Stimulated activated CD4-positive, alpha-beta T cell treated with anti-CD3 and anti-CD28 coated beads, Interleukin-15, amount 100 ng/mL, for 48 hours (primary cell): ENCODE measurements at places on chromosomes 2 and 18.

GRCh38 chr2:179031731-179032408 is 18.1 kb downstream of the CCDC141 start:
- DNase-seq, result no peak

- peak; percentile 27 for DNase-seq
Observed at GRCh38 chr2:55311444-55311870, 42.4 kb upstream of the MTIF2 start.

DNA sequence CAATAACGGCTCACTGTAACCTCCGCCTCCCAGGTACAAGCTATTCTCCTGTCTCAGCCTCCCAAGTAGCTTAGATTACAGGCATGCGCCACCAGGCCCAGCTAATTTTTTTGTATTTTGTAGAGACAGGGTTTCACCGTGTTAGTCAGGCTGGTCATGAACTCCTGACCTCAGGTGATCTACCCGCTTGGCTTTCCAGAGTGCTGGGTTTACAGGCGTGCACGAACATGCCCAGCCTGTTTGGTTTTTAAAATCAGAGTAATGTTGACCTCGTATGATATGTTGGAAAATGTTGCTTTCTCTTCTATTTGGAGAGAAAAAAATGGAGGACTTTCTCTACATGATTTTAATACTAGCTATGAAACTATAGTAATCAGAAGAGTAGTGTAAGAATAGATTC is 386.2 kb downstream of the PTH2R start:
- DNase-seq, result no peak

GRCh38 chr18:68507781-68508180 is 207.1 kb downstream of the TMX3 start:
- DNase-seq, result no peak

DNA sequence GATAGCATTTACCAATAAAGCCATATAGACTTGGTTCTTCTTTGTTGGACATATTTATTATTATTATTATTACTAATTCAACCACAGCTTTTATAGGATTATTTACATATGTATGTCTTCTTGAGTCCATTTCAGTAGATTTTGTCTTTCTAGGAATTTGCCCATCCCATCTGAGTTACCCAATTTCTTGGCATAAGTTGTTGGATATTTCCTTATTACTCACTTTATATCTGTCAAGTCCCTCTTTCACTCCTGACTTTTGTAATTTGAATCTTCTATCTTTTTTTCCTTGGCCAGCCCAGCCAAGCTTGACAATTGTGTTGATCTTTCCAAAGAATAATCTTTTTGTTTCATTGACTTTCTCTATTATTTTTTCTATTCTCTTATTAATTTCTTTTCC is 543.7 kb downstream of the SUCLG1 start:
- DNase-seq, result no peak

DNA sequence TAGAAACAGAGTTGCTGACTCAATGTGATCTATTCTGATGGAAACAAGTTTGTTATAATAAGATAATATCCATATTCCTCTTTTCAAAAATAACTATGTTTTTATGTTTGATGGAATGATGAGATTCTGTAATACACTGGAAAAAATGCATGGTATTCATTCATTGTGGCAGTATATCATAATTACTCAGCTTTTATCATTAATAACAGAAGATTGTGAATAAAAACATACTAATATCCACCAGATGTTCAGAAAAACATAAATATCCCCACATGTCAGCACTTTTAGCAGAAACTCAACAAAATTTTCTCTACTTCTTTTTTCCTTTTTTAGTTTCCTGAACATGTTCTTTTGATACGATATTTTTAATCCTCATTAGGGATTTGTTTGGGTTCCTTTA is 130.9 kb upstream of the CAVIN2 start:
- DNase-seq, result no peak

DNA sequence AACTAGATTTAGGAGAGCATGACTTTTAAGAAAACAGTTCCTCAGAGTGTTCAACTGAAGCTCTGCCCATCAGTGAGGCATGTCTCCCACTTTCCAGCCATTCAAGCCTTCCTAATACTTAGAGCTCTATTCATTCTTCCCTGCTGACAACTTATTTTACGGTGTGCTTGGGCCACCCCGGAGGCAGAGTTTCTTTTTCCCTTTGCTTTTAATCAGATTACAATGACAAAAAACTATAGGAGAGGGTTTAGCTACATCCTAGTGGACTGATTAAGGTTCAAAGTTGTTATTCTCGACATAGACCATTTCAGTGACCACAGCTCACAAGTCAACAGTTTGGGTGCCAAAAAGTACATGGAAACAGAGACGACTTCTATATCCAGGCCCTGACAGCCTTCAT is 167.8 kb upstream of the TRIB2 start:
- no peak for DNase-seq

GRCh38 chr2:224369028-224369632 is 32.8 kb downstream of the FAM124B start:
- no peak for DNase-seq

DNA sequence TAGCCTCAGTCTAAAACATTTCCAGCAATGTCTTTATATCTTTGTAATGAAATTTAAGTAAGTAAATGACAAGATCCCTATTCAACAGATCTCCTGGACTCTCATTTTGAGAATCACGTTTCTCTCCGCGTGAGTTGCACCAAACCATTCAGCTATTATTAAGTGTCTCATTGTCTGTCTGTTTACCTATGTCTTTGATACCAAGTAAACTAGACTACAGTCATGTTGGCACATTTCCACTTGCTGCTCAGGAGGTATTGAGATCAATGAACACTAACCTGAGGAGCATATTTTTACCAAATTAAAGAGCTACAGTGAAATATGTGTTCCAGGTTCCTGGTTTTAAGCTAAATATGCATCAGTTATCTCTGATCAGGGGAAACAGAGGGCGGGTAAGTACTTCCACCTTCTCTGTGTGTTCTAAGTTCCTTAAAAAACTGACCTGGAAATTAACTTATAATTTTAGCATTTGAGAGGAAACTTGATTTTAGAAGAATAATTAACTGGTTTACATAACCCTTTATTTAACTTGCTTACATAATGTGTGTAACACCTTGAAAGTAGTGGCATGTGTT is 125.8 kb downstream of the OSBPL6 start:
- no peak for DNase-seq

GRCh38 chr2:107340955-107341354 is 455.0 kb upstream of the ST6GAL2 start:
- DNase-seq, result no peak

GRCh38 chr2:189834059-189834458 is 49.8 kb downstream of the PMS1 start:
- no peak for DNase-seq

DNA sequence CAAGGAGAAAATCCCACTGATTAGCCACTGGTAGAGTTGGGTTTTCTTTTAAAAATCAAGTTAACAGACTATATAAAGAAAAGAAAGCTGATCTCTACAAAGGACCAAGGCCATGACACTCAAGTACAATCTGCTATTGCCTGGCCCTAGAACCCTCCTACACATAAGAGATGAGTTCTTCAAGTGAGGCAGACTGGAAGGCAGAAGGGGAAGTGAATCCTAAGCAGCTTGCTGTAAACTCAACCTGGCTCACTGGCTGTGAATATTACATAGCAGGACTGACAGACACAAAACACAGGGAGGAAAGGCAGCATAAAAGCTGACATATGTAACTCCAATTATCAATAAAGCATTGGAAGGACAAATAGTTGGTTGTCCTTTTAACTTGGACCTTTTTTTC is 65.4 kb downstream of the TRIP12 start:
- no peak for DNase-seq

DNA sequence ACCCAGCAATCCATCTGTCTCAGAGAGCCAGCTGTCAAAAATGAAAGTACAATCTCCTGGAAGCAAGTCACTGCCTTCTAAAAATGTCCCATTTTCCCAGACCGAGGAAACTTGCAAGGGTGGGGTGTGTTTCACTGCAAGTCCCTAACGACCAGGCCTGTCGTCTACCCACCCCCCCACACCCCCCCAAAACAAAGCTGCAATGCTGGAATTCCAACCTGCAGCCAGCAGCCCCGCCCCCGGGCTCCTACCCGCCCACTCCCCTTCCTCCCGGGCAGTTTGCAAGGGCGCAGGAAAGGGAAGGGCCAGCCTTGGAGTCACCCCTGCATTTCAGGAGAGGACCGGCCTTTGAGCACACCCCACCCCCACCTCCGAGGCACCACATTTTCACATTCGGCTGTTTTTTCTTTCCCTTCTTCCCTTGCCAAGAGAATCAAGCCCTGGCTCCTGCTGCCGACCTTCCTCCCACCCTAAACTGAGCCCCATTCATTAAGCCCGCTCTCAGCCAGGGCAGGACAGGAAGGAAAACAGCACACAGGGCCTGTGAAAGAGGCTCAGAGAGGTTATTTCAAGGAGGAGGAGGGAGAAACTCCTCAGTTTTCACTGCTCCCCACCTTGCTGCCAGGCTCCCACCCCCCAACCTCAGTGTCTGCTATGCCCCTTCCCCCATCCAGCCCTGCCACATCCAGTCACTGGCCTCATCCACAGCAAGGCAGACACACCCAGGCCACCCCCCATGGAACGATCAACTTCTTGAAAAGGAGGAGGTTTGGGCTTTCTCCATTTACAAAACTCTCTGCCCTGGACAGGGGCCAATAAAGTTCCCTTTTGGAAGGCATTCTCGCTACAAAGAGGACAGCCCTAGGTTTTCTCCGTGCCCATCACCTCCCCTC is 11.3 kb downstream of the SMAD7 start:
- DNase-seq, result no peak

DNA sequence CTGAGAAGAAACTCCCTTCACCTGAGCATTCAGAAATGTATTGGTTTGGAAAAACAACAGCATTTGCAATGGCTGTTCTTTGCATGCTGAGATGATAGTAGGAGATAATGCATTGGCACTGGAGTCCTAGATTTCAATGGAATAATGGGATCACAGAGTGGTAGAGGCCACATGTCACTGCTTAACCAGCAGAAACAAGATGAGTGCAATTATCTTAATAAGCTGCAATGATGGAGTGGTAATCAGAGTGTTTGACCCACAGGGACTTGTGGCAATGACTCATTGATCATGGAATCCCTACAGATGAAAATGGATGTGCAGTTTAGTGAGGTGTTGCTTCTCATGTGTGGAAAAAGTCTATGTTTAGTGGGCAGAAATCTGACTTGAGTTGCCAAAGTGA is 218.8 kb upstream of the ZEB2 start:
- no peak for DNase-seq

GRCh38 chr2:39121523-39122063 is 742 bp upstream of the SOS1 start:
- no peak for DNase-seq

DNA sequence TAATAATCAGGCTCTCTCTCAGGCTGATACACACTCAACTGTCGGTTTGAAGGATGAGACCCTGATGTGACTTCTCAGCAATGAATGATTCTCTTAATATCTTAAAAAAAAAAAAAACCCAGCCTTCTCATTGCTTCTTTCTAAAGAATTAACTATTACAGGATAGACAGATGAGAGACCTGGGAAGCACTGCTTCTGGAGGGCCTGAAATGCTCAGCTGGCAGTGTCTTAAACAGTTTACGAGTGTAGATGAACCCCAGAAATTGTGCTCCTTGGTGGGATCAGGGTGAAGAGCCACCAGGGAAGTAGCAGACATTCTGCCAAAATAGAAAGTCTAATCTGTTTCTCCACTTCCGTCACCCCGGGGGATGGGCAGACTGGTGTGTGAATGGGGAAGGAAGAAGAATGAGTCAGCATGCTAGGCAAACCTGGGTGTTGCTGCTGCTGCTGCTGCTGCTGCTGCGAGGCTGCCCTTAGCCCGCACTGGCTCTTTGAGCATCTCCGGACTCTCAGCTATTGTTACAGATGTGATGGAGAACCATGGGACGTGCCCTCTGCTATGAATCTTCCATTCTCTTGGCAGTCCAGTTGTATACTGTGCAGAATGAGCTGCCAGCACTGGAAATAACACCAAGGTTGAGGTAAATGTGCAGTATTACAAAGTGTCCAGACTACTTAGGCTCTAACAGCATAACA is 158.4 kb downstream of the SETBP1 start:
- DNase-seq, result peak; percentile 36

DNA sequence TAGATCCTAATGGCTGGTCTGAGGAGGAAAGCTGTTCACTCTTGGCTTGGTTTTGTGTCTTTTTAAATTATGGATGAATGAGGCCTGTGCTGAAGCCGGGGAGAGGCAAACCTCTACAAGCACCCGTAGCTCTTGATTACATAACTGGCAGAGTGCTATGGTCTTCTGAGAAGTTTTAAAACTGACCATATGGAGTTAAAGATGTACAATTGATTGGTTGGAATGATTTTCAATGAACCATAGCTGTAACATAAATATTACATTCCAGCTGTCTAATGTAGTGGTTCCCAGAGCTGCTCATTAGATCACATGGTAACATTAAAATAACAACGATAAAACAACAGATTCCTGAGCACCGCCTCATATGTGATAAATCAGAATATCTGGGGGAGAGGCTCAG is 71.1 kb upstream of the MAP4K3 start:
- DNase-seq, result no peak

DNA sequence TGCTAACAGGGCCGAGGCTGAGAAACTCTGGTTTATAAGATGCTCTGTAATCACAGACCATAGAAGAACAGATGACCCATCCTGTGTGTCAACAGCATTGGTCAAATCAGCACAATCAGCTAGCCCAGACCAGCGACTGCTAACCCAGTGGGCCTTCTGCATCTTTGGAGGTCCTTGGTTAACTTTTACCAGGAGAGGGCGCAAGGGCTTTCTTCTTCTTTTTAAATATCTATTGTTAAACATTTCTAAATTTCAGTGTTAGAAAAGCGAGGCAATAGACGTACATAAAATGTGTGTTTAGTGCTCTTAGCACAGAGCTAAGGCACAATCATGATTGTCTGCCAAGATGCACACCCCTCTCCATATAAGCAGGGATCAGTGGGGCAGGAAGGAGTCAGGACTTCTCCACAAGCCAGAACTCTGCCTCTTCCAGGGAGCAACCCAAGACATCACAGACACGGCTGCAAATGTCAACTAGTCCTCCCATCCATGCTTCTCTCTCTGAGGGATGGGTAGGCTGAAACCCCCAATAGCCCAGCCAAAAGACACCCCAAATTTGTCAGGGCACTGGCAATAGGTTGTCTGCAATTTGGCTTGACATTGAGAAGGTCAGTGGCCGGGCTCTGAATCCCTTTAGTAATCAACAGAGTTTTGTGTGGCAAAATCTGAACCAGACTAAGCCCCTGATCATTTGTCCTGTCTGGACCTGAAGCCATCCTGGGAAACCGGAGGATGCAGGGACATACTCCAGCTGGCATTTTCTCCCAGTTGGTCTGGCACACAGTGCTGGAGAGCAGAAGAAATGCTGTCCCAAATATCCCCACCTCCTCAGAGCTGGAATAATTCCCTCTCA is 188.2 kb downstream of the BCL2 start:
- no peak for DNase-seq
